ENCODE measurements at places on chromosomes 7 and 10. TPM values are rescaled to one million over a fixed set of nuclear protein-coding genes. Genes with fewer than 3 reads are reported as not detected.
A peak's percentile ranks its signal among the peaks of the same experiment; 100 is the strongest.

GRCh38 chr10:121076776-121077715, 225.9 kb downstream of the WDR11 start:
- DNase-seq = no peak

GRCh38 chr10:123614888-123615287, 51.3 kb upstream of the GPR26 start:
- DNase-seq = peak; percentile 14

DNA sequence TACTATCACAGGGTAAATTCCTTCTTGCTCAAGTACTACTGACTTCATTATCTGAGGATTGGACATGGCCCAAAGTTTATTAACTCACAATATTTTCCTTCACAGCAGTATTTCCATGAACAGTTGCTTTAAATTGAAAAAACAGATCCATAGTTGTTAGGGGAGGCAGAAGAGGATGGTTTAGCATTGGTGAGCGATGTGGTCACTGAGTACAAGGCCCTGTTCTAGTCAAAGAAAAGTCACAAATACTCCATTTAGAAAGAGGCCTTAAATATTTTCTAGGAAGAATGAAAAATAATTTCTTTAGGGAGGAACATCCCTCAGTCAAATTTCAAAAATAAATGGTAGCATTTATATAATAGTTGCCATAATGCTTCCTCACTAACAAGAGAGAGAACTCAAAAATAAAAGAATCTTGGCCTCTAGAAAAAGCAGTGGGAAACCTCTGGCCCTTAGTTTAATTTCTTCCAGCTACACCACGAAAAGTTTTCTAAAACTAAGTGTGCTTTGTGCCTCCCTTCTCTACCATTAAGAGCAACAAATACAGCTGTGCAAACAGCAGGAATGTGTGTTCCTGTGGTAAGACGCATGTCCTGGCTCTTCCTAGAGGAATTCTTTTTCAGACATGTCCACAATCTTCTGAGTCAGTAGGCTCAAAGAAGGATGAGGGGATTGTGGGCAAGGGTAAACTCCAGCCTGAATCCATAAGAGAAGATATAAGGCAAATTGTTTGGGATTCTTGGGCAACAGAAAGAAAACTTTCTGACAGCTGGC, 105.7 kb downstream of the HOXA1 start:
- no peak for DNase-seq

Gene KIAA1217
- total RNA-seq = 4.7 TPM

Gene HYAL4
- total RNA-seq = not detected

Gene CDNF
- total RNA-seq = 1.2 TPM

DNA sequence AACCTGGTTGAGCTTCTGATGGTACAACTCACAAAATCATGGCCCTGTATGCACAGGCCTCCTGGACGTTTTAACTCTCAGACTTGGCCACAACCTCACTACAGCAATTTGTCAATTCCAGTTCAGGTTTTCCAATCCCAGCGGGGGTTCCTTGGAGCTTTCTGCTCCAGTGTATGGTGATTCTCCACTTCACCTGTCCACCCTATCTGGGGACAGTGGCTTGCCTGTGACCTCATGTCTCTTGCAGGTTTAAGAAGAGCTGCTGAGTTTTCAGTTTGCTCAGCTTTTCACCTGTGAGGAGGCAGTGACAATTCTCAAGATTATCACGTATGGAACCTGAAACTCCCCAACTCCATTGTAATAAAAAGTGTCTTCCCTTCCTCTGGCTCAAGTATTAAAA, 254.1 kb downstream of the DIP2C start:
- DNase-seq = no peak

- no peak for DNase-seq
Observed at GRCh38 chr10:13158401-13158800, 3.0 kb upstream of the MCM10 start.

DNA sequence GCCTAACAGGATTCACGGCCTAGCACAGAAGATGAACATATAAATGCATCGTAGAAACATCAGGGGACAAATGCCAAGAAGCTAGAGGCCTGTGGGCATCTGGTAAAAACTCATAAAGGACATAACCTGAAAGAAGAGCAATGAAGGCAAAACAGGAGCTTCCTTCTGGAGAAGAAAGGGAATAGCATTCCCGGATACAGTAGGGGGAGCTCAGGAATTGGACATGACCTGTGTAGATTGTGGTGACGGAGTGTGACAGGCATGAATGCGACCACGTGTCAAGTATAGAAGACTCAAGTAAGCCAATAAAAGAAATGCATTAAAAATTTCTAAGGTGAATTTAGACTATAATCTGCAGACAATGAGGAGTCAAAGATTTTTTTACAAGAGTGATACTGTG, 270.1 kb downstream of the AGMO start:
- DNase-seq = no peak

- DNase-seq = no peak
Observed at GRCh38 chr10:57145548-57145947, 784.5 kb upstream of the ZWINT start.

Gene ADIRF
- not detected for total RNA-seq

DNA sequence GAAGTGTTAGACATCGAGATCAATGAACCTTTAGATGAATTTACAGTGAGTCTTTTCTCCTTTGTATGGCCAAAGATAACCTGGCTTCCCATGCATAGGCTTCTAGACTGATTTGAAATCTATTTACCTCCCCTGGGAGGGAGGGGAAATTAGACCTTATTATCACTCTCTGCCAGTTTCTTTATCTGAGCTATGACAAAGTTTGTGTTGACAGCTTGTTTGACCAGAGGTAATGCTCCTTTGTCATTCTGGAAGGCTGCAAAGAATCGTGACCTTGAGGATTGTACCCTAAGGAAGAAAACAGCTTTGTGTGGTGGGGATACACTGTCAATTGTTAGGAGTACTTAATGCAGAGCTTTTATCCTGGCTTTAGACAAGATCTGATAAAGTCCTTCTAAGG, 36.4 kb downstream of the RBM33 start:
- DNase-seq = no peak

Gene TPST1
- 58.8 TPM for total RNA-seq

- DNase-seq = no peak
Observed at GRCh38 chr10:98929709-98930108, 305.9 kb downstream of the HPSE2 start.

Gene PNLIPRP1
- not detected for total RNA-seq

Gene COL28A1
- total RNA-seq = not detected

DNA sequence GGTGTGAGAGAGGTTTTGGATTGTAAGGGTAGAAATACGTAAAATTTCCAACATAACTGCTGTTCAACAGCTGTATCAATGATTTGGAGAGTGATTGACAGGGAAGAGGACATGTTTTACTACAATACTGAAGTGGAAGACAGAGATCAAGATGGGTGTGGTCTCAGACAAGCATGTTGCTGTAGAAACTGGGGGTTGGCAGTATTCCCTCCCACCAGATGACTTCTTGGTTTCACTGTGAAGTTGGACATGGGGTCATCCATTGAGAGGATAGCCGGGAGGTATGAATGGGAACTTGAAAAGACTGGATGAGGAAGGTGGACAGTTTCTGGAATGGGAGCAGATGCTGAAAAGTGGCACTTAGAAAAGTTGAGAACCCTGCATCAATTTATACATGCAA, 95.3 kb upstream of the HDAC9 start:
- no peak for DNase-seq

DNA sequence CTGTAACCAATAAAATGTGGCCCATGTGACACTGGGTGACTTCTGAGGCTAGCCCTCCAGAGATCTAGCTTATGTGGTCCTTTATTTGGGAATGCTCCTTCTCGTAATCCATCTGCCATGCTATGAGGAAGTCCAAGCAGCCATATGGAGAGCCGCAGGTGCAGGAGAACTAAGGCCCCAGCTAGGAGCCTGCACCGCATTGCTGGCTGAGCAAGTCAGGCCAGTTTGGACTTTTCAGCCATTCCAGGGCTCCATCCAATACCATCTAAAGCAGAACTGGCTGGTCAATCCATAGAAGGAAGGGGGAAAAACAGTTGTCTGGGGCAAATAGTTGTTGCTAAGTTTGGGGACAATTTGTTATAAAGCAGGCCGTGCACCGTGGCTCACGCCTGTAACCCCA, 32.6 kb downstream of the KLRG2 start:
- DNase-seq = no peak

DNA sequence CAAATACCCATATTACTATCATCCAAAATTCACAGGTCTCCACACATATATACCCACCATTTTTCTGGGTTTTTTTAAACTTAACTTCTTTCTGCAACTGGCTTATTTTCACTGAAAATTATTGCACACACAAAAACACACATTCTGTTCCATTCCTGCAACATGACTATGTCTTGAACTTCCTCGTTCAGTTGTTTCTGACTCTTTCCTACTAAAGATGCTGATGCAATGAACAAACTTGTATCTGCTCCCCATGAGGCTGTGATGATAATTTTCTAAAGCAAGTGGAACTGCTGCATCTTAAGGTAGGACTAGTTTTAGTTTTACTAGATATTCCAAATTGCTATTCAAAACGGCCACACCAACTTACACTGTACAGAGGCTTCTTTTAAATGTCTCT, 77.7 kb downstream of the OSBPL3 start:
- DNase-seq = no peak

GRCh38 chr7:151810441-151811232, 66.3 kb downstream of the PRKAG2 start:
- peak; percentile 29 for DNase-seq

DNA sequence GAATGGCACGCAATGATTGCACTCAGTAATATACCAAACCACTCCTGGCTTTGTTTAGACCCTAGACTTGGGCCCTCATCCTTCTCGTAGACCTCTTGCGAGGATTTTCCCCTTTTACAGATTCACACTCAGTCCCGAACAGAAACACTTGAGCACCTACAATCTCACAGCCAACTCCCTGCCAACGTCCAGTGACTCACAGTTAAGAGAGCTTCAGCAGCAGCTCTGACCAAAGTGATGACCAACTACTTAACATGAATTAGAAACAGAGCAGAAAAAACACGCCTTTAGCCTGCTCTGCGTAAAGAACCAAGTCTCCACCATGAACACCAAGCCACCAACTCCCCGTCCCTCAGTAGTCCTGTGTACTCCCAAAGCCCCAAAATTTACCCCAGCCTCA, 2.2 kb downstream of the DNAJC30 start:
- DNase-seq = peak; percentile 32

Gene FGL2
- total RNA-seq = not detected

- no peak for DNase-seq
Observed at GRCh38 chr10:110413049-110413783, 84.5 kb upstream of the DUSP5 start.

DNA sequence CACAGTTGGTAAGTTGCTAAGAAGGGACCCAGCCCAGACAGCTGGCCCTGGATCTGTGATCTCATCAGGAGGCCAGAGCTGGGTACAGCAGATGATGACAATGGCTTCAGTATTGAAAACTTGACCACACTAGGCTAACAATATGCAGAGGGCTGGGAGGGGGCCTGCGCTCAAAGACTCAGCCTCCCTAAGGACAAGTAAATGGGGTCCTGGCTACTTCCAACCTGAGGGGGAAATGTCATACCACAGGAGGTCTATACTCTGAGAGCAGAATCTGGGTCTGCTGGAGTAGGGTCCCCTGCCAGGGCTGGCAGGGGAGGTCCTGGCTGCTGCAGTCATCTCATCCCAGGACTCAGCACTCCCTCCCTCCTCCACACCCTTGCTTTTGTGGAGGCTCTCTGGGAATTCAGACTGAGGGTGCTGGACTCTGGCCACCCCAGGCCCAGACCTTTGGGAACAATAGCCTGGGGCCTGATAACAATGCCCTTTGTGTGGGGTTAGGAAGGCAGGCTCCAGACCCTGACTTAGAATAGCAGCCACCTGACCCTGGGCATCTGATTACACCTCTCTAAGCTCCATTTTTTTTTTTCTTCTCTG, 1.4 kb downstream of the FXYD4 start:
- no peak for DNase-seq

DNA sequence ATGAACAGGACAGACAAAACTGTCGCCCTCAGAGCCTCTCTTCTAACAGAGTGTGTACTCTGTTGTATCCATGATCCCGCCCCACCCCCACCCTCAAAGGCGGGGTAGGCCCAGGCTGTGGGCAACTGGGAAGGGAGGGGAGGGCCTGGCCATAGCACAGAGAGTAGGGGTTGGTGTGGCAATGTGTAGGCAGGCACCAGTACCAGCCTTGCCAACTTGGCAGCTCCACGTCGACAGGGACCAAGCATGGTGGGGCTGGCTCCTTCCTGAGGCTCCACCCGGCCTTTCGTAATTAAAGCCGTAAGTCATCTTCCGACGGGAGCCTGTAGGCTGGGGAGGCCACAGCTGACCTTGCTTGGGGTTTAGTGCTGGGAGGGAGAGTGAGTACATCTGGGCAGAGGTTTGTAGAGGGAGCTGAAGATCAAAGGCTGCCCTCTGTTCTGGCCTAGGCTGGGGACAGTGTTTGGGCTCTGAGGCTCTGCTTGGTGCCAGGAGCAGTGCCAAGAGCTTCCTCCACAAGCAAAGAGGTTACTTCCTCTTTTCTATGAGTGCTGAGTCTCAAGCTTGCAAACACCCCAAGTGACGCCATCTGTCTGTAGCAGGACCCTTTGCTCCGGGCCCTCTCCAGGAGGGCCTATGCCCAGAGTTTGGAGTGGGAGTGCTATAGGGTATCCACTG, 121.6 kb downstream of the C10orf105 start:
- peak; percentile 19 for DNase-seq

- no peak for DNase-seq
Observed at GRCh38 chr10:3133948-3134347, 38.6 kb downstream of the PITRM1 start.

Gene OR2A5
- total RNA-seq = not detected

DNA sequence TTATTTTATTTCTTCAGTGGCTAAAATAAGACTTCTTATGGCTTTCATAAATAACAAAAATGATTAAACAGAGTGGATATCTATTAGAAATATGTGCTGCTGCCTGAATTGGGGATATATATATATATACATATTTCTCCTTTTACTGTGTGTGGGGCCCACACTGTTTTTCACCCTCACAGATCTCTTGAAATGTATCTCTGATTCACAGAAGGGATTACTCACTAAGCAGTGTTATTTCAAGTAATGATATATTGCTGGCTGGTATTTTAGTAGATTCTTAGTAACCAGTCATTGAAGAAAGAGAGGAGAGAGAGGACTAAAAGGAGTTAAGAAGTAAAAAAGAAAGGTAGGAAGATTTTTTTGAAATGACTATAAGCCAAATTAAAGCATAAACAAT, 308.6 kb upstream of the NRP1 start:
- DNase-seq = peak; percentile 57

DNA sequence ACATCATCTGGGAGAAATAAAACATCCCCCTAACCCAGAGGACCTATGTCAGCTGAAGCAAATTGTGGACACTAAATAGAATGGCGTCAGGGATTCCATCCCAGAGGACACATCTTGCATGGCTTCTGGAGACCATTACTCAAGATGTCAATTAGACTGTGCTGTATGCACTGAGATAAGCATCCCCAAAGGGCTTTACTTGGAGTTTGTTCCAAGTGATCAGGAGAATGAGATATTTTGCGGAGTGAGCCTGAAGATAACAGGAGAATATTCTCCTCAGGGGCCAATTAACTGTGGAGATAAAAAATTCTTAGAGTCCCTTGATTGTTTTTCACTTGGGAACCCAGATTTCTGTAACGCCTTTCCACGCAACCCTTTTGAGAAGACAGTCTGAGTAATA, 4.5 kb upstream of the OR2AE1 start:
- no peak for DNase-seq

GRCh38 chr10:5633166-5633749, 33.1 kb downstream of the ASB13 start:
- DNase-seq = no peak

Gene TAS2R40
- not detected for total RNA-seq

Measured in A172 (cell line).